ENCODE measurements at places on chromosomes 2 and 18. TPM values are rescaled to one million over a fixed set of nuclear protein-coding genes. Genes with fewer than 3 reads are reported as not detected.

DNA sequence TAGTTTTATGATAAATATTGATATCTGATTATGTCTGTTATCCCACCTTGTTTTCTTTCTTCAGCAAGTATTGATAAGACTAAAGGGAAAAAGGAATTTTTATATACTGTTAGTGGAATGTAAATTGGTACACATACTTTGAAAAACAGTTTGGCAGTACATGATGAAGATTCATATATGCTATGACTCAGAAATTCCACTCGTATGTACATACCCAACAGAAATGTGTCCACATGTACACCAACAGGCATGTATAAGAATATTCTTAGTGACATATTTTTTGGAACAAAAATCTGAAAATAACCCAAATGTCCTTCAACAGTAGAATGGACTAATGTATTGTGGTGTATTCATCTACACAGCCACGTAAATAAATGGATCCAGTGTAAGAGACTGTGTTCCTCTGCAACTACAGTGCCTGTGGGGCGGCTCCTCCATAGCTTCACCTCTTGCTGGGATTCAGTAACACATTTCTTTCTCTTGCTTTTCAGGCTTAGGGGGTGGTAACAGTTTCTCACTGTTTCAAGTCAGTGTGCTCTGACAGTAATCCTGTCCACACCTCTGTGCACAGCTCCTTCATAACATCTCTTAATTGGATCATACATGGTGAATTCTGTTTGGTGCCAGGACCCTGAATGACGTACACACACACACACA, 35.5 kb upstream of the ALMS1 start:
- no peaks in the 10 kb centered on the region for H3K36me3 ChIP-seq
- no peak overlapping the region for H3K4me3 ChIP-seq
- H3K4me1 ChIP-seq: no peaks in the 10 kb centered on the region
- no peak for DNase-seq

- H3K4me3 ChIP-seq: no peak overlapping the region
- no peak for DNase-seq
- no peaks in the 10 kb centered on the region for H3K27me3 ChIP-seq
- H3K27ac ChIP-seq: no peak overlapping the region
- peaks cover 21% of the 10 kb centered on the region for H3K36me3 ChIP-seq
Measured at GRCh38 chr2:190961918-190962487, 52.0 kb downstream of the STAT1 start.

GRCh38 chr2:203195331-203196036, 43.3 kb upstream of the CYP20A1 start:
- no peak for DNase-seq
- no peaks in the 10 kb centered on the region for H3K27me3 ChIP-seq
- no peak overlapping the region for H3K4me3 ChIP-seq
- H3K27ac ChIP-seq: no peak overlapping the region
- no peaks in the 10 kb centered on the region for H3K4me1 ChIP-seq
- peaks cover 3% of the 10 kb centered on the region for H3K36me3 ChIP-seq

DNA sequence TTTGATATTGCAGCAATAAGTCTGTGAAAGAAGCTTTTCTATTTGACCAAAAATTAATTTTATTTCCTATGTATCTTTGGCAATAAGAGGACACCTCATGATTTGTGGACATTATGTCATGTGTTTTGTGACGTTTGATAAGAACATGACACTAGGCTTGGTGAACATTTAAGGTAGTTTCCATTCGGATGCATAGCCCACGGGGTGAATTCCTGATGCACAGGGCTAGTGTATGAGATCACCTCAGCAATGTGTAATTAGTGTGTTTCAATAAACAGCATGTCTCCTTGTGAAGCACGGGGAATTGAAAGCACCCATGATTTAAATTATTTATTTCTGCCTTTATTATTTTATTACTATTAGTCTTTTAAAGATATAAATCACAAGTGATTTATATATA, 146.1 kb upstream of the LINC00305 start:
- no peak overlapping the region for H3K27ac ChIP-seq
- no peak for DNase-seq
- no peaks in the 10 kb centered on the region for H3K4me1 ChIP-seq
- no peak overlapping the region for H3K4me3 ChIP-seq
- H3K27me3 ChIP-seq: no peaks in the 10 kb centered on the region
- H3K36me3 ChIP-seq: no peaks in the 10 kb centered on the region

- no peak overlapping the region for H3K4me3 ChIP-seq
- H3K27me3 ChIP-seq: no peaks in the 10 kb centered on the region
Measured at GRCh38 chr2:101264360-101264939, 11.8 kb downstream of the CNOT11 start.

- H3K27me3 ChIP-seq: no peaks in the 10 kb centered on the region
- DNase-seq: no peak
- peak overlapping the region; percentile 21 for H3K27ac ChIP-seq
- peak overlapping the region; percentile 52 for H3K4me3 ChIP-seq
Measured at GRCh38 chr2:169734169-169734847, 676 bp downstream of the KLHL23 start.

DNA sequence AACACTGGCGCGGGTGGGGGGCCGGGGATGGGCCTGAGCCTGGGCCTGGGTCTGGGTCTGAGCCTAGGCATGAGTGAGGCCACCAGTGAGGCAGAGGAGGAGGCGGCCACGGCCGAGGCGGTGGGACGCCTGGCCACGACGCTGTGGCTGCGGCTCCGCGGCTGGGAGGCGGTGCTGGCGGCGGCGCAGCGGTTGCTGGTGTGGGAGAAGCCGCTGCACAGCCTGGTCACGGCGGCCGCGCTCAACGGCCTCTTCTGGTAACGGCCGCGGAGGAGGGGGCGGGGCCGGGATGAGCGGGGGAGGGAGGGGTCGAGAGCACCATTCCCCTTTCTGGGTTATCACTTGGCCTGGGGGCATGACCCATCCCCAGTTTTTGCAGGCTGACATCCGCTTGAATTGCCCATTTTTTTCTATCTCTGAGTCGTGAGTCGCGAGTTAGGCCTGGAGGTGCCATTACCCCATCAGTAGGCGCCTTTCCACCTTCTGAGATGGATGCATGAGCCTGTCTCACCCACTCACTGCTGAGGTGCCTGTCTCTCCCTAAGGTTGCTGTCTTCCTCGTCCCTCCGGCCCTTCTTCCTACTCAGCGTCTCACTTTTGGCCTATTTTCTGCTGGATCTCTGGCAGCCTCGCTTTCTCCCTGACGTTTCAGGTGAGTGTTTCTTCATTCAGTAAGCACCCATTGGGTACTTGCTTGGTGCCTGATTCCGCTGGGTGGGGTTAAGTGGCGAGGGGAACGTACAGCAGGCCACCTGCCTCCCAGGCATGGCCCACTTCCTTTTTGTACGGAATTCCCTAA, 501 bp downstream of the RETREG2 start:
- H3K27ac ChIP-seq: peak overlapping the region; percentile 90
- no peak for DNase-seq
- no peaks in the 10 kb centered on the region for H3K27me3 ChIP-seq

GRCh38 chr2:24402242-24403097, 42.1 kb upstream of the ITSN2 start:
- DNase-seq: no peak
- peak overlapping the region; percentile 31 for H3K4me3 ChIP-seq
- no peaks in the 10 kb centered on the region for H3K27me3 ChIP-seq
- no peaks in the 10 kb centered on the region for H3K36me3 ChIP-seq
- H3K27ac ChIP-seq: no peak overlapping the region
- no peaks in the 10 kb centered on the region for H3K4me1 ChIP-seq

DNA sequence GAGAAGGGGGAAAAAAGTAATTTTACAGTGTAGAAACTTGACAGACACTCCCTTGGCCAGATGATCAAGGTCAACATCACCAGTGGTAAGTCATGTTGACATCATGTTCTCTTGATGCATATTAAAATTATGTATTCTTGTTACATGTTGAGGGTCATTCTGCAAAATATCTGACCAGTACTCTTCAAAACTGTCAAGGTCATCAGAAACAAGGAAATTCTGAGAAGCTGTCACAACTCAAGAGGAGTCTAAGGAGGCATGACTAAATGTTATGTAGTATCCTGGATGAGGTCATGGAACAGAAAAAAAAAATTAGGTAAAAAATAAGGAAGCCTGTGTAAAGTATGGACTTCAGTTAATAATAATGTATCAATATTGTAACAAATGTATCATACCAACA, 6.3 kb downstream of the SGPP2 start:
- no peak overlapping the region for H3K4me3 ChIP-seq
- H3K4me1 ChIP-seq: no peaks in the 10 kb centered on the region
- H3K27ac ChIP-seq: no peak overlapping the region
- no peaks in the 10 kb centered on the region for H3K27me3 ChIP-seq

DNA sequence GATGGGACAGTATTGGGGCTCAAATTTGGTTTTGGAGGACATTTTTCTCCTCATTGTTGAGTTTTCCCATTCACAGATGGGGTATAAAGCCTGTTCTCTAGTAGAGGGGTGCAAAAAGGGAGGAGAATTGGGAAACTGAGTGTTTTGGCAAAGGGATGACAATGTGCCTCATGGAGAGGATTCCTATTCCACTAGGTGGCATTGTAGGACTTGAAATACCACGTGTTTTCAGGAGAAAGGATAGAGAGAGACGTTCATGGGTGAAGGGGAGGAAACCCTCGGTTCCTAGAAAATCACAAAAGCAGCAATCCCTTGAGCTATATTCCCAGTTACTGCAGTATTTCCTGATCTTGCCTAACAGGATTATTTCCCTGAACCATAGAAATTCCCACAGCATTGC, 113.7 kb upstream of the SRD5A2 start:
- H3K4me3 ChIP-seq: no peak overlapping the region
- no peaks in the 10 kb centered on the region for H3K4me1 ChIP-seq
- H3K36me3 ChIP-seq: no peaks in the 10 kb centered on the region
- H3K27ac ChIP-seq: no peak overlapping the region
- H3K27me3 ChIP-seq: no peaks in the 10 kb centered on the region

GRCh38 chr2:24993406-24994145, 21.8 kb upstream of the DNAJC27 start:
- no peaks in the 10 kb centered on the region for H3K27me3 ChIP-seq
- no peaks in the 10 kb centered on the region for H3K36me3 ChIP-seq
- H3K4me1 ChIP-seq: no peaks in the 10 kb centered on the region
- H3K4me3 ChIP-seq: no peak overlapping the region
- DNase-seq: no peak
- H3K27ac ChIP-seq: no peak overlapping the region

- peaks cover 13% of the 10 kb centered on the region for H3K4me1 ChIP-seq
- no peak for DNase-seq
- H3K4me3 ChIP-seq: no peak overlapping the region
- no peaks in the 10 kb centered on the region for H3K36me3 ChIP-seq
- H3K27ac ChIP-seq: peak overlapping the region; percentile 69
- no peaks in the 10 kb centered on the region for H3K27me3 ChIP-seq
Measured at GRCh38 chr2:173118395-173118794, 42.7 kb downstream of the MAP3K20 start.

DNA sequence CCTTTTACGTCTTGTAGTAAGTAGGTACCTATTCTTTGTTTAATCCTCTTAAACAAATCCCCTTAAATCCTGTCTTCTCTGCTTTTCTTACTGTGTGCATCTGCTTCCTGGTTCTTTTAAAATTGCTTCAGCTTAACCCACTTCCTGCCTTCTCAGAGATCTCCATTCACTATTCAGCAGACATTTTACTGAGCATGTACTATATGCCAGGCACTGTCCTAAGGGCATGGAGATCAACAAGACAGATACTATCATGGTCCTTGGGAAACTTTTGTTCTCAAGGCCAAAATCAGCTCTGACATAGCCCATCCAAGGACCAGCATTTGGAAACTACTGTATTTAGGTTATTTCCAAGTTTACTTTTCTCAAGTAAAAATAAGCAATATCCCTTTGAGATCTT, 227.5 kb downstream of the TPGS2 start:
- no peaks in the 10 kb centered on the region for H3K36me3 ChIP-seq
- H3K27me3 ChIP-seq: no peaks in the 10 kb centered on the region
- no peaks in the 10 kb centered on the region for H3K4me1 ChIP-seq
- DNase-seq: no peak
- no peak overlapping the region for H3K27ac ChIP-seq

- no peaks in the 10 kb centered on the region for H3K4me1 ChIP-seq
- no peak overlapping the region for H3K27ac ChIP-seq
- no peak overlapping the region for H3K4me3 ChIP-seq
- no peak for DNase-seq
- H3K27me3 ChIP-seq: no peaks in the 10 kb centered on the region
Measured at GRCh38 chr2:60855989-60856669, 25.2 kb upstream of the REL start.

- H3K4me3 ChIP-seq: no peak overlapping the region
- H3K27ac ChIP-seq: no peak overlapping the region
Measured at GRCh38 chr2:50492477-50492851, 539.5 kb downstream of the NRXN1 start.

GRCh38 chr2:33321236-33321771, 155.1 kb upstream of the RASGRP3 start:
- no peak overlapping the region for H3K4me3 ChIP-seq
- no peak for DNase-seq
- H3K36me3 ChIP-seq: no peaks in the 10 kb centered on the region
- no peaks in the 10 kb centered on the region for H3K4me1 ChIP-seq
- H3K27ac ChIP-seq: no peak overlapping the region

- DNase-seq: no peak
- H3K27me3 ChIP-seq: no peaks in the 10 kb centered on the region
- no peak overlapping the region for H3K4me3 ChIP-seq
- H3K4me1 ChIP-seq: no peaks in the 10 kb centered on the region
- H3K27ac ChIP-seq: no peak overlapping the region
Measured at GRCh38 chr2:201704536-201704935, 6.1 kb upstream of the MPP4 start.

DNA sequence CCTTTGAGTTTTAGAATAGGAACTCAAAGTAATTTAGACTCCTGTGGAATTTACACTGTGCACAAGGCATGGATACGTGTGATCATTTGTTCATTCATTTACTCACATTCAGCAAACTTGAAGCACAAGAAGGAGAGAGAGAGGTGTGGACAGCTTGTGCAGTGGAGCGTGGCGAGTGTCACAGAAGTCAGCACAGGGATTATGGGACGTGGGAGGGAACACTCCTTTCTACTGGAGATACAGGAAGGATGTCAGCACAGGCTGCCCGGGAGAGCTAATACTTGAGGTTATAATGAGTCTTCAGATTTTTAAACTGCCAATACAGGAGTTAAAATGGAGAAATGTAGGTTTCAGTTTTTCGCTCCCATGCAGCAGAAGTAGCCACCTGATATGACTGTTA, 7.0 kb downstream of the FAM228A start:
- no peaks in the 10 kb centered on the region for H3K27me3 ChIP-seq
- no peaks in the 10 kb centered on the region for H3K36me3 ChIP-seq
- H3K4me1 ChIP-seq: no peaks in the 10 kb centered on the region
- no peak for DNase-seq

DNA sequence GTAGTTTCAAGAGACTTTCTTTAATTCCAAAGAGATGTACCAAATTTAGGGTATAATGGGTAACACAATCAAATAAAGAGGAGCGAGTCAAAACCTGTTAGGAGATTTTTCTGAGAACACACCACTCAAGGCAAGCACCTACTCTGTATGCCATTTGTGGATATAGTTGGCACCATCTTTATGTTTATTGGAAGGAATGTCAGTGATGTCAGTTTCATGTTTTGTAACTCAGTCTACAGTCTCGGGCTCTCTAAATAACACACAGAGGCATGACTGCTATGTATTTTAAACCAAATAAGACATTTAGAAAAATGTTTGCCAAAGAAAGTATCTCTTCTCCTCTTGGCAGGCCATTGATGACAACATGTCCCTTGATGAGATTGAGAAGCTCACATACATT, 59.7 kb downstream of the CPS1 start:
- H3K4me3 ChIP-seq: no peak overlapping the region
- no peak overlapping the region for H3K27ac ChIP-seq
- no peaks in the 10 kb centered on the region for H3K27me3 ChIP-seq
- no peaks in the 10 kb centered on the region for H3K4me1 ChIP-seq

Gene AGXT
- 0.36 TPM for total RNA-seq

Gene ACVR1C
- not detected for total RNA-seq

Gene MEP1B
- total RNA-seq: 0.28 TPM

Gene UBE2E3
- 91.3 TPM for total RNA-seq

Gene EMX1
- 0.36 TPM for total RNA-seq

Gene FZD7
- 38.1 TPM for total RNA-seq

Gene NAT8
- total RNA-seq: not detected

Gene HOXD12
- 0.13 TPM for total RNA-seq

Gene PIEZO2
- 0.57 TPM for total RNA-seq

Gene SP3
- 80.2 TPM for total RNA-seq
